Natural killer cell treated with Interleukin-12 subunit alpha and Interleukin-12 subunit beta and Interleukin-15 and Interleukin-18, amount 100 ng/mL, for 72 hours (primary cell): ENCODE measurements at places on chromosomes 4 and X. TPM values are rescaled to one million over a fixed set of nuclear protein-coding genes. Genes with fewer than 3 reads are reported as not detected.

- no peak for DNase-seq
- no peaks in the 10 kb centered on the region for H3K36me3 ChIP-seq
- no peak overlapping the region for H3K4me3 ChIP-seq
- peaks cover 5% of the 10 kb centered on the region for H3K27me3 ChIP-seq
- H3K4me1 ChIP-seq: no peaks in the 10 kb centered on the region
Observed at GRCh38 chrX:37998586-37999262, 7.6 kb upstream of the SYTL5 start.

- no peak overlapping the region for H3K27ac ChIP-seq
- H3K4me3 ChIP-seq: no peak overlapping the region
Observed at GRCh38 chr4:154757713-154758112, 13.9 kb downstream of the LRAT start.

DNA sequence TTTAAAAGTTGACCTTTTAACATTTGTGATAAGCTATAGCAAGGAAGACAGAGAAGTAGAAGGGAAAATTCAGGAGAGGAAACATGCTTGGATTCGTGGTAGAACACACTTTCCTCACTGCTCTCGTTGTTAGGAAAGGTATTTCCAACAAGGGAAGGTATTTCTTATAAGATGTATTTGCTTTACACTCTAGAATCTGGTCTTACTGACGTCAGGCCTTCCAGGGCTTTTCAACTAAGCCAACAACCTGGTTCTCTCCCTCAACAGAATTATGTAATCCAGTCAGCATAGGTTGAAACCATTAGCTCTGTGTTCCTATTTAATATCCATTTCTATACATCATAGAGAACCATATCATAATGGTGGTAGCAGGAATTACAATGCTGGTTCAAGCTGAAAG, 241.9 kb downstream of the SLC39A8 start:
- no peak overlapping the region for H3K27ac ChIP-seq
- H3K36me3 ChIP-seq: peaks cover 10% of the 10 kb centered on the region
- no peak for DNase-seq

GRCh38 chr4:4595252-4595651, 53.4 kb upstream of the STX18 start:
- no peaks in the 10 kb centered on the region for H3K4me1 ChIP-seq
- H3K27ac ChIP-seq: no peak overlapping the region
- H3K36me3 ChIP-seq: peaks cover 14% of the 10 kb centered on the region
- no peaks in the 10 kb centered on the region for H3K27me3 ChIP-seq
- DNase-seq: no peak
- H3K4me3 ChIP-seq: no peak overlapping the region

DNA sequence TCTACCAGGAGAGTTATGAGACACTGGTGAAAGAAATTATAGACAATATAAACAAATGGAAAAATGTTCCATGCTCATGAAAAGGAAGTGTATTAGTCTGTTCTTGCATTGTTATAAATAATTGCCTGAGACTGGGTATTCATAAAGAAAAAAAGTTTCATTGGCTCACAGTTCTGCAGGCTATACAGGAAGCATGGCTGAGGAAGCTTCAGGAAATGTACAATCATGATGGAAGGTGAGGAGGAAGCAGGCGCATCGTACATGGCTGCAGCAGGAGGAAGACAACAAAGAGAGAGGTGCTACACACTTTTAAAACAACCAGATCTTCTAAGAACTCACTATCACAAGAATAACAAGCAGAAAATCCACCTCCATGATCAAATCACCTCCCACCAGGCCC, 184.3 kb downstream of the NPNT start:
- H3K27ac ChIP-seq: no peak overlapping the region
- peaks cover 75% of the 10 kb centered on the region for H3K36me3 ChIP-seq
- no peak overlapping the region for H3K4me3 ChIP-seq
- no peaks in the 10 kb centered on the region for H3K27me3 ChIP-seq

GRCh38 chr4:75069493-75070074, 136.7 kb downstream of the PARM1 start:
- H3K4me1 ChIP-seq: no peaks in the 10 kb centered on the region
- no peak for DNase-seq
- H3K27me3 ChIP-seq: no peaks in the 10 kb centered on the region
- H3K27ac ChIP-seq: no peak overlapping the region
- no peaks in the 10 kb centered on the region for H3K36me3 ChIP-seq
- H3K4me3 ChIP-seq: no peak overlapping the region

GRCh38 chrX:72002875-72003274, 92.2 kb downstream of the NHSL2 start:
- no peaks in the 10 kb centered on the region for H3K27me3 ChIP-seq
- H3K4me1 ChIP-seq: no peaks in the 10 kb centered on the region
- no peak for DNase-seq
- no peak overlapping the region for H3K4me3 ChIP-seq

- no peaks in the 10 kb centered on the region for H3K27me3 ChIP-seq
- no peak overlapping the region for H3K27ac ChIP-seq
- no peak overlapping the region for H3K4me3 ChIP-seq
- H3K36me3 ChIP-seq: no peaks in the 10 kb centered on the region
Observed at GRCh38 chr4:111961809-111962208, 183.4 kb upstream of the FAM241A start.

GRCh38 chr4:166067915-166068314, 194.9 kb downstream of the TLL1 start:
- no peak overlapping the region for H3K27ac ChIP-seq
- no peaks in the 10 kb centered on the region for H3K36me3 ChIP-seq
- no peak for DNase-seq
- no peaks in the 10 kb centered on the region for H3K4me1 ChIP-seq
- H3K27me3 ChIP-seq: no peaks in the 10 kb centered on the region
- H3K4me3 ChIP-seq: no peak overlapping the region

- no peaks in the 10 kb centered on the region for H3K4me1 ChIP-seq
- no peak for DNase-seq
- no peak overlapping the region for H3K4me3 ChIP-seq
- no peaks in the 10 kb centered on the region for H3K36me3 ChIP-seq
- H3K27me3 ChIP-seq: peaks cover 6% of the 10 kb centered on the region
Observed at GRCh38 chr4:6354626-6355025, 85.0 kb downstream of the WFS1 start.

- H3K27ac ChIP-seq: peak overlapping the region; percentile 57
- peak overlapping the region; percentile 84 for H3K4me3 ChIP-seq
- H3K4me1 ChIP-seq: peaks cover 32% of the 10 kb centered on the region
- H3K36me3 ChIP-seq: no peaks in the 10 kb centered on the region
- H3K27me3 ChIP-seq: no peaks in the 10 kb centered on the region
- DNase-seq: no peak
Observed at GRCh38 chr4:1855333-1856070, 454 bp downstream of the LETM1 start.

DNA sequence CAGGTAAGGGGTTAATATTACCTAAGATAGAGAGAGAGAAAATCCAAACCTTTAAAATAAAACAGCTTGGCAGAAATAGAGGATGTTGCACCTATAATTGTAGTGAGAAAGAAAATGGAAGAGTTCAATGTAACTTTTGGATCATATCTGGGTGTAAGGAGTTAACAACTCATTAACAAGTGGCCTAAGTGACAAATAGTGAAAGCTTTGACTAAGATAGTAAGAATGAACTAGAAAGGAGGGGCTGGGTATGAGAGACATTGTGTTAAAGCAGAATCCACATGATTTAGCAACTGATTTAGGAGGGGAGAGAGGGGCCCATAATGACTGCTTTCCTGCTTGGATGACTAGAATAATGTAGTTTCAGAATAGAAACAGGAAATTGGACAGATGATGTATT, 761.0 kb downstream of the IL1RAPL1 start:
- H3K27ac ChIP-seq: no peak overlapping the region
- H3K27me3 ChIP-seq: no peaks in the 10 kb centered on the region
- no peaks in the 10 kb centered on the region for H3K36me3 ChIP-seq
- H3K4me3 ChIP-seq: no peak overlapping the region

- H3K4me1 ChIP-seq: peaks cover 17% of the 10 kb centered on the region
- H3K27me3 ChIP-seq: no peaks in the 10 kb centered on the region
- no peak overlapping the region for H3K4me3 ChIP-seq
- no peak for DNase-seq
Observed at GRCh38 chr4:173181848-173182247, 13.2 kb downstream of the GALNT7 start.

Gene NMU
- total RNA-seq: not detected

- no peak for DNase-seq
- peak overlapping the region; percentile 88 for H3K4me3 ChIP-seq
Observed at GRCh38 chrX:153924149-153924861, 1.8 kb downstream of the ARHGAP4 start.

GRCh38 chr4:123317211-123317610, 79.4 kb upstream of the SPRY1 start:
- H3K4me3 ChIP-seq: no peak overlapping the region
- H3K36me3 ChIP-seq: peaks cover 12% of the 10 kb centered on the region
- no peaks in the 10 kb centered on the region for H3K27me3 ChIP-seq
- H3K27ac ChIP-seq: no peak overlapping the region

GRCh38 chr4:57877047-57877458, 766.9 kb upstream of the IGFBP7 start:
- no peaks in the 10 kb centered on the region for H3K4me1 ChIP-seq
- H3K36me3 ChIP-seq: no peaks in the 10 kb centered on the region
- H3K4me3 ChIP-seq: no peak overlapping the region
- DNase-seq: no peak
- H3K27ac ChIP-seq: no peak overlapping the region
- H3K27me3 ChIP-seq: no peaks in the 10 kb centered on the region

Gene DGAT2L6
- total RNA-seq: not detected

Gene ALG13
- total RNA-seq: 47.1 TPM

Gene GRK4
- total RNA-seq: 12.1 TPM

DNA sequence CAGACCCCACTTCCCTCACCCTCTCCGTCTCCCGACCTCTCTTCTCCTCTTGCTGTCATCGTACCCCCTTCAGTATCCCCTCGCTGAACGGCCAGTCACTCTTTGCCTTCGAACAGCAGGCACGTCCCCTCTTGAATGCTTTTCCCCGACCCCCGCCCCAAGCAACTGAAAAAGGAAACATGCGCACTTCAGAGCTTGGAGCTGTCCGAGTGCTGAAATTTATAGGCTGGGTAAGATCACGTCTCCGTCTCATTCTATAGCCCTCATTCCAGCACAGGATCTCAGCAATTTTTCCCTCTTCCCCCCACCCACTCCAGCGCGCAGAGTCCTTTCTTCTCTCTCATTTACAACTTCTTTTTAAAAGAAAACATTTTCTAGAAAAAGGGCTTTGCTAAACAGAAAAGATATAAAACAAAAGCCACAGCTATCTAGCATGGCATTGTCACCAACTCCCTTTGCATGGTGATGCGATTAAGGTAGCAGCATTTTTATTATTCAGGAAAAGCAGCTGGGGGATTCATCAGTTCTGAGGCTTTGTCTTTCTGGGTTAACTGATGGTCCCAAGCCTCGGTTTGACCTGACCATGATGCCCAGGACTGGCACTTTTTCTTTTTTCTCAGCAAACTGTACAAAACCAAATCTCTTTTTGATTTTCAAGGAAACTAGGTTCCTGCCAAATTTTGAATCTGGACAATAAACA, at the start of gene GLRA2:
Gene GLRA2 (plus strand): TSS at position 247 of the 700 bp plus-strand sequence. CDS start 522 bp downstream, outside the sequence.
- H3K27me3 ChIP-seq: peaks cover 21% of the 10 kb centered on the region
- no peaks in the 10 kb centered on the region for H3K36me3 ChIP-seq
- no peak for DNase-seq
- H3K27ac ChIP-seq: no peak within 1 kb of the TSS
- peaks cover 2% of the 10 kb centered on the region for H3K4me1 ChIP-seq

DNA sequence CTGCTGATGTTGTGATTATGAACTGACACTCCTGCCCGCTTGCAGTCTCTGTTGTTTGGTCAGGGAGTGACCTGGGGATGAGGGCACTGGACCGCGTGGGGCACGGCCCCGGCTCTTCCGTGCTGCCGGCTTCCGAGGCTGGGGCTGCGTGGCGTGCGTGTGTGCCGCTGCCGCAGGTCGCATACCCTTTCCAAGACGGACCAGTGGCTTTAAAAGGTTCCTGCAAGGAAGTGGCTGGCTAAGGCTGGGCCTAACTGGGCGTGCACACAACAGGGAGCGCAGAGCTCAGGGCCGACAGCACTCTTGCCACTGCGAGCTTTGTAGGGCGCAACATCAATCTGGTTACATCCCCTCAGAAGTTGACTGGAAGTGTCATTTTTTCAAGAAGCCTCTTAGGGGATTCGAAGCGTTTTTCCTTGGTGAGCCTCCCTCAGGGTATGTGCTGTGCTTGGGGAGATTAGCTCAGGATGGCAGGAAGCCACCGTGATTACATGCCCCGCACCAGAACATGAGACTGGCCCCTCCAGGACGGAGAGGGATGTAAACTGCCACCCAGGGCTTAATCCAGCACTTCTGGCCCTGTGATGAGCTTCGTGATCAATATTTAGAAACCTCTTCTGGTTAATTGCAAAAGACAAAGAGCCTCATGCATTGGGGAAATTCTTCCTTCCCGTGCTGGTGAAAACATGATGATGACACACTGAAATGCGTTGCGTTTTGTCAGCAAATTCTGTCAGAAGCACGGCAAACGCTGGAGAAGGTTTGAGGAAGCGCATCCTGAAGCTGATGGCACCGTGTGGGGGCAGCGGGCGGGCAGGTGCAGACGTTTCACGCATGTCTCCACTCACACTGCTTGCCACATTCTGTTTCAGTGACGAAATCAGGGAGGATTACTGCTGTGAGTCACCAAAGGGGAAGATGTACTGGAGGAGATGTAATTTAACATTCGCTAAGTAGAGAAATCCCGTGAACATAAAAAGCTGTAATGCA, 11.1 kb downstream of the MAEA start:
- H3K36me3 ChIP-seq: peaks cover 14% of the 10 kb centered on the region
- peak overlapping the region; percentile 34 for H3K4me3 ChIP-seq
- H3K27ac ChIP-seq: peak overlapping the region; percentile 73
- no peak for DNase-seq

- H3K4me1 ChIP-seq: no peaks in the 10 kb centered on the region
- no peak for DNase-seq
- H3K4me3 ChIP-seq: no peak overlapping the region
- peaks cover 7% of the 10 kb centered on the region for H3K36me3 ChIP-seq
- no peaks in the 10 kb centered on the region for H3K27me3 ChIP-seq
Observed at GRCh38 chrX:105475801-105476200, 255.3 kb upstream of the TEX13A start.
